Frontal cortex (tissue), 4 donors: ENCODE measurements at places on chromosomes 5 and 9.
A peak's percentile ranks its signal among the peaks of the same experiment; 100 is the strongest.

GRCh38 chr9:85713897-85714296, 27.9 kb downstream of the AGTPBP1 start:
- DNase-seq = no peak

GRCh38 chr9:73199448-73199847, 47.8 kb downstream of the ANXA1 start:
- no peak for DNase-seq

GRCh38 chr5:66277981-66278380, 133.9 kb downstream of the SREK1 start:
- DNase-seq = no peak

DNA sequence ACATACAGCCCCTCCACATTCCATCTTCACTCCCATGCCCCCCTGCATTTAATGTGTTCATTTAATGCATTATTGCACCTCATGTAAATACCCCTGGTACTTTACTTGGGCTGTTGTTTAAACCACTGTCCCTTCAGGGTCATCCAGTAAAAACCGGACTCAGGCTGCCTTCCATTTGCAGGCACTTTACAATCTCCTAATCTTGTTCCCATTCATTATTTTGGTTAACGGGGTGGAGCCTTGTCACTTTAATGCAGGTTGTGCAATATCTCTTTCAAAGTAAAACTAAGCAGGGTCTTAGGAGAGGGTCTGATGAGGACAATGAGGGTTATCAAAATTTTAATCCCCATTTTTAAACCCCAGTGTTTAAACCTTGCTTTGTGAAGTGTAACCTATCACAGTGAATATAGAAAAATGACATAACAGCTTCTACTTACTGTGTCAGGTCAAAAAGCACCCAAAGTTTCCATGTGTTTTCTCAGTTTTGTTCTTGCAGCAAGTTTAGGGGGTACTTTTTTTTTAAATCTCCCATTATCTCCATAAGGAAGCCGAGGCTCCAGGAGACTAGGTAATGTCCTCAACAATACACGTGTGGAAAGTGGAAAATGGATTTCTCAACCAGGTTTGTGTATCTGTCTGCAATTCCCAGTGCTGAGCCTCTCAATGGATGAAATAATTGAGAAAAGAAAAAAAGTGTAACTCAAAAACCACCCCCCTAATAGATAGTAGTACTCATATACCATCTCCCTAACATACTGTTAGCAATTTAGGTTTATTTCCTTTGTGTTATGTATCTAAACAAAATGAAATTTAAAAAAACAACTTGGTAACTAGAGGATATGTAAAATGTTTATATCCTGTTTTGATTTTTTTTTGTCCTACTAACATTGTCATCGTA, 54.2 kb upstream of the SPRY4 start:
- DNase-seq = no peak

- DNase-seq = no peak
These were observed 41.6 kb downstream of the LPAR1 start for GRCh38 chr9:110996436-110997220.

GRCh38 chr5:95916687-95917085, 45.0 kb downstream of the ELL2 start:
- DNase-seq = no peak

- DNase-seq = no peak
These were observed 2.2 kb downstream of the PCDH1 start for GRCh38 chr5:141875795-141876627.

DNA sequence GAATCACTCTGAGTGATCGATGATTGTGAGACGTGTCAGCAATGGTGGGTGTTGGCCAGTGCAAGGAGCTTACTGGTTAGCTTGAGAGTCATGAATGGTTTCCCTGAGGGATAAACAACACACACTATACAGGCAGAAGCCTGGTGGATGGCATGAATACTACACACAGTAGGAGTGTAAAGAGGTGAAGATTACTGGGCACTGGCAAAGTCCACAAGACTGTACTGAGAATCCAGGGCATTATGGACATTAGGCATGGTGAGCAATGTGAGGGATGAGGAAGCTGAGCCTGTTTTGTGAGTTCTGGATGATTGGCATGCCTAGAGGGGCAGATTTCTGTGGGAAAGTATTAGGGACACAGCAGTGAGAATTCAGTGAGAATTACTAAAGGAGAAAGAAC, 71.3 kb downstream of the KDM4C start:
- DNase-seq = no peak

GRCh38 chr5:148849461-148849860, 23.1 kb downstream of the ADRB2 start:
- no peak for DNase-seq

GRCh38 chr9:95313010-95313498, 4.5 kb downstream of the FANCC start:
- DNase-seq = peak; percentile 44

- peak; percentile 14 for DNase-seq
These were observed 450 bp downstream of the GPBP1 start for GRCh38 chr5:57174128-57174889.

GRCh38 chr9:110206389-110206788, 1.6 kb downstream of the C9orf152 start:
- DNase-seq = no peak

GRCh38 chr5:8576178-8576577, 707.2 kb downstream of the MTRR start:
- DNase-seq = no peak

DNA sequence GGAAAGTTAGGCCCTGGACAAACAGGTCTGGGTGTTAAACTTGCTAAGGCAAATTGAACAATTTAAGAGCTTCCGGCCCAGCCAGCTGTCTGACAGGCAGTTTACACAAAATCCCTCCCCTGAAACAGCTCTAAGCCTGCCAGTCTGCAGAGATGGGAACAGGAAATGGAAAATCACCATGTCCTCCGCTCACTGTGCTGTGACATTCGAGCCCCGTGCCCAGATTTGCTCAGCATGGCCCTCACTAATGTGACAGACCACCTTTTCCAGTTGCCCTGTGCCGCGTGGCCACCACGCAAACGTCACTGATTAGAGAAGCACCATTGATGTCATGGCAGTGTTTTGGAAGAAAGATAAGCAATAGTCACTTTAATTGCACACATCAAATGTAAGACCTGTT, 41.0 kb downstream of the CCNJL start:
- no peak for DNase-seq

- no peak for DNase-seq
These were observed 59.2 kb upstream of the GDNF start for GRCh38 chr5:37899037-37899436.

DNA sequence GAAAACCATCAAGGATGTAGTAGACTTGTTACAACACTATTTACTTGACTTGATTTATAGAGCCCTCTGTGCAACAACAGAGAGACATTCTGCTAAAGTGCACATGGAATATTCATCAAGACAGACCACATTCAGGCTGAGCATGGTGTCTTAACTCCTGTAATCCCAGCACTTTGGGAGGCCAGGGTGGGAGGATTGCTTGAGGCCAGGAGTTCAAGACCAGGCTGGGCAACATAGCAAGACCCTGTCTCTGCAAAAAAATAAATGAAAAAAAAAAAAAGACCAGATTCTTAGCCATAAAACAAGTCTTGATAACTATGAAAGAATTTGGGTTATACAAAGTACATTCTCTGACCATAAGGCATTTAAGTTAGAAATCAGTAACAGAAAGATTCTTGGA, 25.3 kb downstream of the DENND4C start:
- no peak for DNase-seq

GRCh38 chr5:57550132-57550531, 67.5 kb upstream of the ACTBL2 start:
- no peak for DNase-seq

- DNase-seq = no peak
These were observed 24.3 kb upstream of the POMT1 start for GRCh38 chr9:131478421-131478868.

- no peak for DNase-seq
These were observed 51.5 kb downstream of the HRH2 start for GRCh38 chr5:175709276-175709781.

GRCh38 chr9:4603830-4604229, 58.3 kb upstream of the PLPP6 start:
- DNase-seq = no peak

DNA sequence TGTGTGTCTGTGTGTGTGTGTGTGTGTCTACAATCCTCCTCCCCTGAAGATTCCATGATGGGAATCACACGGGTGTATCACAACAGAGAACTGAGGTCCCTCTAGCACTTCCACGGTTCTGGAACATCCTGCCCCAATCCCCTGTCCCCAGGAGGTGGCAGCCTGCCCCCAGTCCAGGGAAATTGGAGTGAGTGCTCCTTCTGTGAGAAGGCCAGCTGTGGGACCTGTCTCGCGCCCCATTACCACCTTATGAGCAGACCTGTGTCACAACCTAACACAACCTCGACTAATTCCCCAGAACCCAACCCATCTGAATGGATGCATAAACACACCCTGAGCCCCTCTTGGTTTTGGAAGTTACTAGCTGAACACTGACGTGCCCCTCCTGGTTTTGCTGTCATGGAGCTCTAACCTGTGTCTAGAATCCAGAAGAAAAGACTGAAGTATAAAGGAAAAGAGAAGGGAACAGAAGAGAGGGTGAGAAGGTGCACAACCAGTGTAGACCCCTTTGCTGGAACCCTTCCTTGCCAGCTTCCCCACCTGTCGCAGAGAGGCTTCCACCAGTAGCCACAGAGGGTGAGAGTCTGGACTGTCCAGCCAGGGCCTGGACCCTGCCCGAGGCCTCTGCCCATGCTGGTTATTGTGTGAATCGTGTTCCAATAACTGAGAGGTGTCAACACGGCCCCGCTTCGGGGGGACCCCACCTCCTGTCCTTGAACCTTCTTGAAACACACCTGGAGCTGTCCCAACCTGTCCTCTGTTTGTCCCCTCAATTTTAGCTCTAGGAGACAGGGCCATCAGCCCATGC, 3.4 kb downstream of the BTNL9 start:
- no peak for DNase-seq

GRCh38 chr5:176533894-176534611, 3.1 kb downstream of the RNF44 start:
- DNase-seq = no peak

DNA sequence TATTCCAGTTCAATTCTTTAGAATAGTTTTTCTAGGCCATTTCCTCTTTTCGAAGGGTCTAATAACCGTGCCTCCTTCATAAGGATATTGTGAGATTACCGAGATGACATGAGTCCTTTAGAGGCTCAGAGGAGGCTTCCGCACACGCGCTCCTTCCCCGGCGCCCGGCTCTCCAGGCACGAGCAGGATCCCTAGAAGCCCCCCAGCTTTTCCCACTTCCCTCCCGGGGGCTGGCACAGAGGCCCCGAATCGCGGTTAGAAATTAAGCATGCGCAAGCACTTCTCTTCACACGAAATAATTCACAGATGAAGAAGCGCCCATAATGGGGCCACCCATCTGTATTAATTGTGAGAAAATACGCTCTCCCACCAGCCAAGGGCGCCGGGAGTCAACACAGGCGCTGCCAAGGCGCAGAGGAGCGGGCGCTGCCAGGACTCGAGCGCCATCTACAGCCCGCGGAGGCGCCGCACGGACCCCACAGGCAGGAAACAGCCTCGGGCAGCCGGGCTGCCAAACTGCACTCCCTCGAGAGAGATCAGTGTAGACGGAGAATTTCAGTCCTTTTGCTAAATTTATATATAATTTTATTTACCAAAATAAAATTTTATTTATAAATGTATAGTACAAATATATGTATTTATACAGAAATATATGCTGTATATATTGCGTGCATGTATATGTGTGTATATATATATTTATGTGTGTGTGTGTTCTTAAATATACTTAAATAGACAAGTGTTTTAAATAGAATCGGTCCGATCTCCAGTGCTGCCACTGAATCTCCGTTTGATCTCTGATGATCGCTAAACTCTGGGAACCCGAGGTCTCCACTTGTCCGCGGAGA, 258.1 kb upstream of the NFIL3 start:
- peak; percentile 69 for DNase-seq

GRCh38 chr5:154647761-154648145, 107.4 kb upstream of the LARP1 start:
- no peak for DNase-seq

DNA sequence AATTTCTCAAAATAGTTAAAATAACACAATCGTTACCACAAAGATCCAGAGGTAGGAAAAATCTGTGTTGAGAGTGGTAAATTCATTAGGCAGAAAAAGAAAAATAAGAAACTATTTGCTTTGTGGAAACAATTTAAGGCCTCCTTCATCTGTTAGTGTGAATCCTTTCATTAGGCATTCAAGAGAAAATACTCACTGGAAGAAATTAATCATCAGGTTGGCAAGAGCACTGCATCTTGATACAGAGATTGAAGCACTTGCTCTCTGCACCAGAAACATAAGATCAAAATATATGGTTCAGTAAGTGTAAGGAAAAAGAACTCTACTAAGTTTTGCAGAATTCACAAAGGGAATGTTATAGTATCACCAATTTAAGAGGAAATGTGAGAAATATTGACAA, 44.4 kb downstream of the TTC39B start:
- no peak for DNase-seq

DNA sequence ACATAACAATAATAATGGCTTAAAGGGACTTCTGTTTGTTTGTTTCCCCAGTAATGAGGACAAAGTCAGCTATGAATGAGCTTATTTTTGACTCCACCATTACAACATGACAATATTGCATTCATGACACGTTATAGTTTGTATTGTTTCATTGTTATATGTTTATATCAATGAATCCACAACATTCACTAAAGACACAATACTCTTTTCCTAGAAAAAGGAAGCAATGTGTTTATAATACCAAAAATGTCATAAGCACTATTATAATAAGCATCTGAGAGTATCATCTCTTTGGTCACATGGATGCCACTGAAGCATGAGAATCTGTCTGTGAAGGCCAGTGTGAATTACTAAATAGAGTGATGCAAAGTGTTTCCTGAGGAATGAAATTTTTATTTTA, 1026.9 kb upstream of the C9orf72 start:
- peak; percentile 3 for DNase-seq

DNA sequence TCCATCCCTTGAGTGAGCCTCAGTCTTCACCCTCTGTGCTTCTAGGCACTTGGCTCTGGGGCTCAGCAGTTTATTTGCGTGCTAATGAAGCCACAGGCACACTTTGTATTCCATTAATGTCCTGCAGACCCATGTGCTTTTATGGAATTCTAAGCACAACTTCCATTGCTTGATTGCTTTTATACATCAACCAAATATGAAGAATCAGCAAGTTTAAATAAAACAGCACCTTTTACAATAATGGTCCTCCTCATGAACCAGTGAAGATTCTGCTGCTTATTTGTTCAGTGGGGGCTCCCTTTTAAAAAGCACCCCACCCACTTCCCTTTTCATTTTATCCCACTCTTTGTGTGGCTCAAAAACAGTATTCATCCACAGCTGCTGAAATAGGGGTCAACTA, 60.2 kb downstream of the DCP2 start:
- no peak for DNase-seq
